Type B pancreatic cell (in vitro differentiated cells): ENCODE measurements at places on chromosomes 2 and 18.

DNA sequence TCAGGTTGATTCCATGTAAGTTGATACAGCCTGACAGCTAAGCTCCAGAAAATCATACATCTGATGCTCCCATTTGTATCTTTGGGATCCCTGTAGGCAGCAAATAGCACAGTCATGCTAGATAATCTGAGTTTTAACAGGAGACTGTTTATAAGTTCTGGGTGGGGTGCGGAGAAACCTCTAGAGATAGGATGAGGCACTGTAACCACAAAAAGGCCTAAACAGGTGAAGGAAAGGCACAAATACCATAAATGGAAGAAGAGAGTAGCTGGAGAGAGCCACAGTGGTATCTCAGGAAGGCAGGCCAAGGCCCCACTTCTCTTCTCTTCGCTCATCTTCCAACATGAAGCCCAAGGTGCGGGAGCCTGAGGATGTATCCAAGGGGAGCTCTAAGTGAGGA, 18.1 kb upstream of the B4GALT6 start:
- DNase-seq, result no peak

GRCh38 chr18:28574175-28574574, 397.2 kb upstream of the CDH2 start:
- DNase-seq, result no peak

DNA sequence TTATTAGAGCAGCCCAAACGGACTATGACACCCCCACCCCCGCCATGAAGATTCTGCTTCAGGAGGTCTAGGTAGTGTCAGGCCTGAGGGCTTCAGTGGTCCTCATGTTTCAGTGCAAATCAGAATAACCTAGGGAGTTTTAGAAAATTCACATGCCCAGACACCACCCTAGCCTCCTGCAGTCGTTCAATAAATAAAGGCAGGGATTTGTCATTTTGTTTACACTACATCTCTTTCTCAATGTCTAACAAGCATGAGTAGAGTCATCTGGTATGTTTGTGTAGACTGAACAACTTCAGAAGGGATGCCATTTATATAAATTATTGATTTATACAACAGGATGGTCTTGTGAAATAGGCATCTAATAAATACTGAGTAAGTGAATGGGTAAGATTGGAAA, 112.1 kb upstream of the SERPINE2 start:
- DNase-seq, result no peak

DNA sequence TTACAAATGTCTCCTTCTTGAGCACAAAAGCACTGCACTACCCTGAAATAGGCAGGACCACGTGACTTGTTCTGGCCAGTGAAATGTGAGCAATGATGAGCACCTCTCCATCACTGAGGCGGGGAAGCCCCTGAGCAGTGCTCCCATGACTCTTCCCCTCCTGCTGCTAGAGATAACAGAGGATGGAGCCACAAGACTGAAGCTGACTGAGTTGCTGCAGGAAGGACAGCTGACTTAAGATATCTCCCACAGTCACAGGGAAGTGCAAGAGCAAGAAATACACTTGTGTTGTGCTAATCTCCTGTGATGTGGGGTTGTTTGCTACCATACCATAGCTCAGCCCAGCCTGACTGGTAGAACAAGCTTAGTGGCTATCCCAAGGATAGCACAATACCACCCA, 38.7 kb downstream of the STK39 start:
- no peak for DNase-seq
